ENCODE measurements at places on chromosomes 7 and 10.

DNA sequence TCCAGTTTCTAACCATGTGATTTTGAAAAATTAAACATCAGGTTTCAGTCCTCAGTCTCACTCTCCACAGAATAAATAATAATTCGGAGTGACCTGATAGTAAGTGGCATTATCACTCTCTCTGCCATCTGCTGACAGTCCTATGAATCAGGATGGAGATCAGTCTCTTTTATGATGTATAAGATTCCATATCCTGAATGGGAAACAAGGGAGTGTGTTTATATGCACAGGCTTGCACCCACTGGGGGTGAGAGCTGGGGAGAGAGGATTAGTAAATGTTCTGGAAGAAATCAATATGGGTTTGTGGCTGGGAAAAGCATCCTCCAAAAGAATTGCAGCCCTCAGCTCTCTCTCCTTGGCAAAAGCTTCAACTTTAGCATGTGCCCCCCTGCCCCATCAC lies 45.3 kb downstream of the DGKI start:
- DNase-seq, result no peak

- DNase-seq, result no peak
These were observed 43.6 kb downstream of the DNAJB6 start for GRCh38 chr7:157380416-157380815.

- no peak for DNase-seq
These were observed 14.8 kb upstream of the WNT16 start for GRCh38 chr7:121313793-121314676.

DNA sequence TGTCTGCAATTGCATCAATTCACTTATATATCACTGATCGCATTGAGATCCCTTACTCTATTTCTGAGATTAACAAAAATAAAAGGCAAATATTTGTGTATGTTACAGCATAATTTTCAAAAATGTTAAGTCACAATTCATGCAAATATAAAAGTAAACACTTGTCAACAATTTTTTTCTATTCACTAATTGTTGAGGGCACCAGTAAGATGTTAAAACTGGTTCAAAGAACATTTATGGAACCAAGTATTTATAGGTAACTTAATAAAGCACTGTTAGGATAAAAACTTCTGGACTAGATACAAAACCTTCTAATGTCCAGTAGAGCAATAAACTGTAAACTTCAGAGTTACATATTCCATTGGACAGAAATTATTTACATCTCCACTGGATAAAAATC lies 586.1 kb upstream of the AUTS2 start:
- DNase-seq, result no peak

GRCh38 chr10:6962576-6962975 lies 382.5 kb upstream of the PRKCQ start:
- no peak for DNase-seq
